Choroid plexus epithelial cell (primary cell): ENCODE measurements at places on chromosomes 7 and 10.

DNA sequence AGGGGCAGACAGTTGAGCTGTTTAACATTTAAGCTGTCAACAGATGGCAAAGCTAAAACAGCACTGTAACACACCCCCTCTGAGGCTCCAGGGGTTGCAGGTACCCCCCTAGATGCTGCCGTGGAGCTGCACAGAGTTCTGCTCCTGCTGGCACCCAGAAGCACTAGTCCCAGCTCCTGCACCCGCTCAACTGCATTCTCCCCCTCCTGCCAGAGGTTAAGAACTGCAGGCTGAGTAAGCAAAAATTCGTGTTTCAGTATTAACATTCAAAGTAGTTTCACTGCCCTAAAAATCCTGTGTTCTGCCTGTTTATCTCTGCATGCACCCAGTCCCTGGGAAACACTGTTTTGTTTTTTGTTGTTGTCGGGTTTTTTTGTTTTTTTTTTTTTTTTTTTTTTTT, 790.8 kb upstream of the KCND2 start:
- DNase-seq: peak; percentile 7

DNA sequence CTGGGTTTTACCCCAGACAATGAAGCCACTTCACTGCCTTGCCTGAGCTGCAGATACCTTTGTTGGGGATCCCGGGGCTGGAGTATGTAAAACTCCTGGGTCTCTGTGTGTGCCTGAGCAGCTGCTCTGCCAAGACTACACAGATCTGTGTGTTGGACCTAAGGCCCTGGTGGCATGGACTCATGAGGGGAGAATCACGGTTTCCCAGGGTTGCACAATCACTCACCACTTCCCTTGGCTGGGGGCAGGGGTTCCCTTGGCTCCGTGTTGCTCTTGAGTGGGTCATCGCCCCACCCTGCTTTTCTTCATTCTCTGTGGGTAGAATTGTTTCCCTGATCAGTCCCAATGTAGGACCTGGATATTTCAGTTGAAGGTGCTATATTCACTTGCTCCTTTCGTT, 13.9 kb upstream of the TBATA start:
- peak; percentile 7 for DNase-seq

- no peak for DNase-seq
Observed at GRCh38 chr7:23925088-23925487, 215.1 kb downstream of the STK31 start.

GRCh38 chr7:150466477-150466876, 16.0 kb downstream of the GIMAP8 start:
- no peak for DNase-seq

DNA sequence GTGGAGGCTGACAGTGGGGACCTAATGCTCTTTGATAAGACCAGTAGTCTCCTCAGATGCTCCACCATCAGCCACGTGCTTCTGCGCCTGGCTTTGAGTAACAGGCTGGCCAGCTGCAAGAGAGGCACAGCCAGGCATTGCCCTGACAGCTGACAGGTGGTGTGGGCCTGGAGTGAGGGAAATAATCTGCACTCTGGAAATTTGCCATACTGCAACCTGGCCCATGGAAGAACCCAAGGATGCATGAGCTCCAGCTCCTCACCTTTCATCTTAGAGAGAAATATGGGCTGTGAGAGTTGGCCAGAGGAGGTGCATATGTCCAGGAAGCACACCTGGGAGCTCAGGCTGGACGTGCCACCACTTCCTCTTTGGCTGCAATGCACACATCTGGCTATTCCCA, 118.9 kb downstream of the PLXDC2 start:
- no peak for DNase-seq

- DNase-seq: no peak
Observed at GRCh38 chr7:8615019-8615418, 181.6 kb downstream of the NXPH1 start.

- peak; percentile 60 for DNase-seq
Observed at GRCh38 chr7:107972941-107973376, 30.0 kb downstream of the LAMB1 start.
